ENCODE measurements at places on chromosomes 3 and 15. TPM values are rescaled to one million over a fixed set of nuclear protein-coding genes. Genes with fewer than 3 reads are reported as not detected.

Gene OXTR
- polyA plus RNA-seq: 0.15 TPM

- no peaks in the 10 kb centered on the region for H3K4me1 ChIP-seq
- H3K27me3 ChIP-seq: no peaks in the 10 kb centered on the region
- H3K4me3 ChIP-seq: no peak overlapping the region
- DNase-seq: no peak
- H3K36me3 ChIP-seq: no peaks in the 10 kb centered on the region
- H3K27ac ChIP-seq: no peak overlapping the region
Measured at GRCh38 chr15:80182611-80183261, 29.9 kb downstream of the FAH start.

- no peak overlapping the region for H3K27ac ChIP-seq
- H3K4me1 ChIP-seq: no peaks in the 10 kb centered on the region
- H3K36me3 ChIP-seq: no peaks in the 10 kb centered on the region
- H3K4me3 ChIP-seq: no peak overlapping the region
Measured at GRCh38 chr3:138412821-138413551, 21.4 kb upstream of the ESYT3 start.

Gene APBA2
- 28.4 TPM for polyA plus RNA-seq

GRCh38 chr3:189517981-189518380 is 113.2 kb upstream of the TP63 start:
- no peak overlapping the region for H3K4me3 ChIP-seq
- H3K36me3 ChIP-seq: no peaks in the 10 kb centered on the region
- DNase-seq: no peak
- no peaks in the 10 kb centered on the region for H3K4me1 ChIP-seq
- H3K27ac ChIP-seq: no peak overlapping the region
